SK-N-DZ (cell line): ENCODE measurements at places on chromosomes 2 and 18.

DNA sequence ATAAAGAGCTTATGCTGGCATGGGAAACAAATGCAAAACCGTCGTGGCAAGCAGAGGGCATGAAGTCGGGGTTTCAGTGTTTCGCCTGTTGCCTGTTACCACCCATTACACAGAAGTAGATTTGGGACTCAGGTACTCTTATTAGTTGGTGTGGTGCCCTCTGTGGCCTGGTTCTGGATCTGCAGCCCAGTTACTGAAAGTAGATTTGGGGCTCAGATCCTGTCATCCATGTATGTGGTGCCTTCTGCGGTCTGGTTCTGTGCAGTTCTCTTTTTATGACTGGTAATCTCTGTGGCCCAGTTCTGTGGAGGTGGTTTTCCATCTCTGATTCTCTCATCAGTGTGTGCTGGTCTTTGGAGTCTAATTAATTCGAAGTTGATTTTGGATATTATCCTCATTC is 45.2 kb downstream of the ADNP2 start:
- no peak for DNase-seq

- DNase-seq, result no peak
Measured at GRCh38 chr2:224208007-224208406, 168.9 kb upstream of the SERPINE2 start.

DNA sequence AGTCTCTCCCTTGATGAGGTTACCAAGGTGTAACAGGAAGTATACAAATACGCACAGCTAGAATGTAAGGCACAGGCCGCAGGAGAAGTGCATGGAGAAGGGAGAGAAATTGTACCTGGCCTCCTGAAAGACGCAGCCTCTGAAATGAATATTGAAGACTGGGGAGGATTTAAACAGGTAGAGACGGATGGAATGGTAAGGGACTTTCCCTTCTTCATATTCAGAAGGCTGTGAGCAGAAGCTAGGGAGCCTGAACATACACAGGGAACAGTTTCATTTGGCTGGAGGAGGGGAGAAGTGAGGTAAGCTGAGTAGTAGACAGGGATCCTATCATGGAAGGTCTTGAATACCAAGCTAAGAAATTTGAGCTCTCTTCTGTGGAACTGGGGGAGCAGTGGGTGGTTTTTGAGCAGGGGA is 112.7 kb downstream of the ANKRD44 start:
- no peak for DNase-seq

DNA sequence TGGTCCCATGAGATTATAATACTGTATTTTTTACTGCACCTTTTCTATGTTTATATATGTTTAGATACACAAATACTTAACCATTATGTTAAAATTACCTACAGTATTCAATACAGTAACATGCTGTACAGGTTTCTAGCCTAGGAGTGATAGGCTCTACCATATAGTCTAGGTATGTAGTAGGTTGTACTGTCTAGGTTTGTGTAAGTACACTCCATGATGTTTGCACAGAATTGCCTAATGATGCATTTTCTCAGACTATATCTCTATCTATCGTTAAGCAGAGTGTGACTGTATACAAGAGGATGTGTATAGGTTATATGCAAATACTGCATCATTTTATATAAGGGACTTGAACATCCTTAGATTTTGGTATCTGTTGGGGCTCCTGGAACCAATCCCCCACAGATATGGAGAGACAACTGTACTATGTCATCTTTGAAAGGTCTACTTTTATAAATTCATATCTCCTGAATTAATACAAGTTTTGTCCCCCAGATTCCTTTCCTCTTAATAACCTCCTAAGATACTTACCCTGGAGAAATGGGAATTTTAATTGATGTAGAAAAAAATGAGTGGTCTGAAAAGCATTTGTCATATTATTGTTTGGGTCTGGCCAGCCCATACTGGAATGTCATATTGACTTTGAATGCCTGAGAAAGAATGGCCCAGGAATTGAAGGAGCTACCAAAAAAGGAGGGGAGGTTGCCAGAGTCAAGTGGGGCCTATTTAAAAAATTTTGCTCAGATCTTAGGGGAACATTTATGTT is 36.6 kb downstream of the EHBP1 start:
- no peak for DNase-seq

DNA sequence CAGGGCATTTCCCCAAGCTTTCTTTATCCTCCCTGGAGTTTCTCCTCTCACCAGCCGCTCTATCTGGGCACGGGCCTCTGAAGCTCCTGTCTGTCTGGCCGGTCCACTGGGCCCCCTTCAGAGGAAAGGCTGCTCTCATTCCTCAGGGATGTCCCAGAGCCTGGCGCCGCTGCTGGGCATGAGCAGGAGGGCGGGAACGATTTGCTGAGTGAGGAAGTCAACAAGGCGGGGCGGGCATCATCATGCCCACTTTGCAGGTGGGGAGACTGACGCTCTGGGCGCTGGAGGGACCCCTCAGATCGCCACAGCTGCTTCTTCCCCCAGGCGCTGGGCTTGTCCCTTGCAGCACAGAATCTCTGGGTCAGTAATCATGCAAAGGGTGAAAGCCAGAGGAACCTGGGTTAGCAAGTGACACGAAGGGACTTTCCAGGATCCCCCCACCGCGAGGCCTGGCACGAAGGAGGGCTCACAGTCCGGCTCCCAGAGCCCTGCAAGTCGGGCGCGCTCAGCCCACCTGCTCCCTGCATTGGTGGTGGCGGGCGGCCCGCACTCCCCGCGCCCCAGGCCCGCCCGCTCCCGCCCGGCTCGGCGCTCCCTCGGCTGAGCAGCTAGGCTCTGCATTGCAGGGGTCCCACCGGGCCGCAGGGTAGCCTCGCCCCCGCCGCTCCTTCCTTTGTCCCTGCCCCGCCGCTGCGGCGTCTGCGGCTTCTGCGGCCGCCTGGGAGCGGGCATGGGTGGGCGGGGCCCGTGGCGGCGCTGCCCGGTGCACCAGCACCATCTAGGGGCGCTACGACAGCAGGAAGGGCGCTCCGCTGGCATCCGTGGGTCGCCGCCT is 157.8 kb downstream of the CYRIA start:
- peak; percentile 46 for DNase-seq

DNA sequence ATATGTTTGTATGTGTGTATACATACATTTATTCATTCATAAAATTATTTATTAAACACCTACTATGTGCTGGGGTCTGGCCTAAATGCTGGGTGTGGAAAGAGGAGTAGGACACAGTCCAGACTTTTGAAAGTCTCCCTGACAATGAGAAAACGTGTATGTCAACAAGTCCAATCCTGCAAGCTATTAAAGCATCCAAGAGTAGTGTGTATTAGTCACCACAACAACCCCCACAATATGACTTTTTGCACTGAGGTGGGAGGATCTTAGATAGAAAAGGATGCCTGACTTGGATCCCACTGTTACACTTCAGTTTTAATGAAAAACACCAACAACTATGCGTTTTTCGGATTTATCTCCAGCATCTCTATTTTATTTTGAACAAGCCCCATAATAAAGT is 446.4 kb downstream of the EPHA4 start:
- no peak for DNase-seq

GRCh38 chr18:68660354-68661183 is 54.3 kb downstream of the TMX3 start:
- DNase-seq, result peak; percentile 48

DNA sequence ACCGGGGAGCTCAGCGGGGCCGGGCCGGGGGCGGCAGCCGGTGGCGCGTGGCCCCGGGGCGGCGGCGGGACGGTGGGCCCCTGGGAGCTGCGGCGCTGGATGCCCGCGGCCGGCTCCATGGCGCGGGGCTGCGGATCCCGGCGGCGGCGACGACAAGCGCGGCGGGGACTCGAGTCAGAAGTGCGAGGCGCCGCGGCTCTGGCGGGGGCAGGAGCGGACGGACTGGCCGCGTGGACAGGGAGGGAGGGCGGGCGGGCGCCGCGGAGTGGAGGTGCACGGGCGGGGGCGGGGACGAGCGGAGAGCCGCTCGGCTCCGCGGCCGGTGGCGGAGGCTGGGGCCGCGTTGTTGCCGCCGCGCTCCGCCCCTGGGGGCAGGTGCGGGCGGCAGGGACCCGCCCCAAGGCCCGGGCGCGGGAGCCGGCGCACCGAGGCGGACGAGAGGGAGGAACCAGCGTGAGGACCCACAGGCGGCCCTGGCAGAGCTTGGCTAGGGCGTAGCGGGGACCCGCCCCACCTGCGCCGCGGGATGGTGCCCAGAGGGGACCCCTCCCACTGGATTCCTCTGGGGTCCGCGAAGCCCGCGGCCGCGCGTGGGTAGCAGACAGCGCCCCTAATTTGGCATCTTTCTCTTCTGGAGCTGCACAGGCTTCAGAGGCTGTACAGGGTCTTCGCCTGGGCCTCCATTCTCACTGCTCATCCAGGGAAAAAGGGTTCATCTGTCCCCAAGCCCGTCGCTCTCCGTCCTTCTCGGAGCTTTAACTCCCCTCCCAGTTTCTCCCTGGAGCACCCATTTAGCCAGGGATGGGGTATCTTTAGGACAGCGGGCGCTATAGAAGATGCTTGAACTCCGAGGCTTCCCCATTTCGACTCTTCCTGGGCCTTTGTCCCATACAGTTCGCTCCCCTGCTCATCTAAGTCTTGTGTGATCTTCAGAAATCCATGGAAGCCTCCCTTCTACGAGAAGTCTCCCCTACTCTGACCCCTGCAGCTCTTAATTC is at the start of gene TMEM163:
TSS of gene TMEM163 (minus strand) at position 184 of the 998 bp plus-strand sequence.
- DNase-seq, result peak; percentile 40

DNA sequence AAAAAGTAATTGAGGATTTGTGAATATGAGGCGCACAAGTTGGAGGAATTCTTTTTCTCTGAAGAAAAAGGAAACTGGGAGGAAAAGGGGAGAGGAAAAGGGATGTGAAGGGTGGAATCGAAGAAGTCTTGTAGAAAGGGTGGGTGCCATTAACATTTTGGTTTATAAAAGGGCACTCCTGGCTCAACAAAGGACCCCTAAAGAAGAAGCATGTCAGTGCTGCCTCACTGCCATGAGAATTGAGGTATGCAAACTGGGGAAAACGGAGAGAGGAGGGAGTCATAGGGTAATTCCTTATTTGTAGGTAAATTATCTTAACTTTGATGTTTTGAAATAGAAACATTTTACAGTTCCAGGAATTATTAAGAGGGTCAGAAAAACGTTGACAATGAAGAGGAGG is 207.2 kb downstream of the NAPG start:
- no peak for DNase-seq

DNA sequence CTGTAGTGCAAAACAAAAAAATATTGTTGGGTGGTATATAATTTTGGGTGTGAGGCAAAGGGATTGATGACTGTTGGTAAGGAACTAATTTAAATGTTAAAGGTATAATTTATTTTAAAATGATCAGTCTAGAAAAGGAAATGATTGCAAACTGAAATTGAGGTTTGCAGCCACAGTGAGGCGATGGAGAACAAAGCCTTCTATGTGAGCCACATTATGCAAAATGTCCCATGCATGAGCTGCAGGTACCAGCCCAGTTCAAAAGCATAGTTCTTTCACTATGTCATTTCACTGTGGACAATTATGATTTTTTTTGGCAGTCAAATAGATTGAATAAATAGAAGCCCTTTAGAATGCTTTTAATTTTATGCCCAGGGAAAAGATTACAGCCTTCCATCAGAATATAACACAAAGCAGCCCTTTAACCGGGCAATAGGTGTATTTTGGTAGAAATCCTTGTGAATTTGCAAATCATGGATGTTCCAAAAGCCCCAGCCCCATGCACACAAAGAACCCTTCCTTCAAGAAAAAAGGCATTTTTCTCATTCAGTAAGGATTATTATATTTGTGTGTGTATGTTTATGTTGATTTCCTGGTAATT is 1.7 kb downstream of the MAP2 start:
- DNase-seq, result peak; percentile 31

DNA sequence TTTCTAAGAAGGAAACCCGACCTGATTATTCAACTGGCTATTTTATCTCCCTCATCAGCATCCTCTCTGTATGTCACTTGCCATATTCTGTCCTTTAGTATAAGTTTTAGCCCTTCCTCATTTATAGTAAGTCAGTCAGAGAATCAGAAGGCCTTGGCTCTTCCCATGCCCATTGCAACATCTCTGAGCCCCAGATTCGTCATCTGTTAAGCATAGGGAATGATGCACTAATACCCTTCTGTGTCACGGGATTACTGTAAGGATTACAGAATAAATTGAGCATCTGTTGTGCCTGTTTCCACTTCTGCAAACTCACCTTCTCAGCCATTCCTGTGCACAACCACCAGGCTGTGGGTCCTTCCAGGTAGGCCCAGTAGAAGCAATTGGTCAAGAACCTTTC is 258.1 kb upstream of the RAB12 start:
- no peak for DNase-seq

GRCh38 chr18:65762556-65762955 is 11.7 kb downstream of the CDH7 start:
- no peak for DNase-seq

GRCh38 chr18:41905786-41906527 is 49.1 kb upstream of the PIK3C3 start:
- DNase-seq, result peak; percentile 61

GRCh38 chr2:71003396-71003795 is 8.7 kb upstream of the TEX261 start:
- no peak for DNase-seq

- DNase-seq, result peak; percentile 57
Measured at GRCh38 chr18:65938592-65939372, 188.0 kb downstream of the CDH7 start.

DNA sequence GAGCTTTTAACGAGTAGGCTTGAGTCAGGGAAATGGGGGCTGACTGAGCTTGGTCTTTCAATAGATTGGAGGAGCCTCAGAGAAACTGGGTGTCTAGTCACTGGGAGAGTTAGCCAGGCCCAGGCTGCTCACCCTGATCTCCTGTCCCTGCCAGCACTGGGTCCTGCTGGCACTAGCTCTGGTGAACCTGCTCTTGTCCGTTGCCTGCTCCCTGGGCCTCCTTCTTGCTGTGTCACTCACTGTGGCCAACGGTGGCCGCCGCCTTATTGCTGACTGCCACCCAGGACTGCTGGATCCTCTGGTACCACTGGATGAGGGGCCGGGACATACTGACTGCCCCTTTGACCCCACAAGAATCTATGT is 720 bp downstream of the KRTCAP3 start:
- no peak for DNase-seq

DNA sequence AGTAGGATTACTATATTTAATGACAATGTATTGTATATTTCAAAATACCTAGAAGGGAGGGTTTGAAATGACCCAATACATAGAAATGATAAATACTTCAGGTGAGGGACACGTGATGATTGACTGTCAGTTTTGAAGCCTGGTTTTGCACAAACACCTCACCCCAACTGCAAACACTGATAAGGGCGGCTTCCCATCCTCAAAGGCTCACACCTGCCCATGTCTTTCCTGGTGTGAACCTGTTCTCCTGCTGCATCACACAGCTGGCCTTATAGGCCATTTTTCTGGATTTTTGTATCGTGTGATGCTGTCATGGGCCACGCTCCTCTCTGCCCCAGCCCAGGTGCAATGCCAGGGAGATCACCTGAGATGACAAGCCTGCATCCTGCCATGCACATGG is 166.5 kb upstream of the NCK2 start:
- DNase-seq, result no peak
